NCI-H510A treated with DMSO at 0.1 percent for 48 hours (cell line): ENCODE measurements at places on chromosomes 7 and 10.
A peak's percentile ranks its signal among the peaks of the same experiment; 100 is the strongest.

GRCh38 chr7:123494193-123494796 lies 40.1 kb downstream of the IQUB start:
- peak; percentile 36 for DNase-seq

GRCh38 chr10:52424341-52424740 lies 110.3 kb downstream of the DKK1 start:
- no peak for DNase-seq

DNA sequence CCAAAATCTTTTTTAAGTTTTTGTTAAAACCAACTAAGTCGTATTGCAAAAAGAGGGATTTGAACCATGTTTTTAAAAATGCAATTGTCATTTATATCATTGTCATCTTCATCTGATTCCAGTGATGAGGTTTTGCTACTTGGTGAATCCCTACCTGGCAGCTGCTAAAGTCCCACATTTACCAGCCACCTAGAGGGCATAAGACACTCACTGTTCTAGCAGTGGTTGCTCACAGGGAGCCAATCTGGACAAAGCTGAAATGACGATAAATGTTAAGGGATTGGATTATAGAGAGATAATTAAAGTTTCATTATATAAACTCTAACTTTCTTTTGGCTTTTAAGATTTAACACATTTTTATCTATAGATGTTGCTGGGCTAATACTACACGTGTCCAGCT lies 18.7 kb downstream of the KIFBP start:
- no peak for DNase-seq

DNA sequence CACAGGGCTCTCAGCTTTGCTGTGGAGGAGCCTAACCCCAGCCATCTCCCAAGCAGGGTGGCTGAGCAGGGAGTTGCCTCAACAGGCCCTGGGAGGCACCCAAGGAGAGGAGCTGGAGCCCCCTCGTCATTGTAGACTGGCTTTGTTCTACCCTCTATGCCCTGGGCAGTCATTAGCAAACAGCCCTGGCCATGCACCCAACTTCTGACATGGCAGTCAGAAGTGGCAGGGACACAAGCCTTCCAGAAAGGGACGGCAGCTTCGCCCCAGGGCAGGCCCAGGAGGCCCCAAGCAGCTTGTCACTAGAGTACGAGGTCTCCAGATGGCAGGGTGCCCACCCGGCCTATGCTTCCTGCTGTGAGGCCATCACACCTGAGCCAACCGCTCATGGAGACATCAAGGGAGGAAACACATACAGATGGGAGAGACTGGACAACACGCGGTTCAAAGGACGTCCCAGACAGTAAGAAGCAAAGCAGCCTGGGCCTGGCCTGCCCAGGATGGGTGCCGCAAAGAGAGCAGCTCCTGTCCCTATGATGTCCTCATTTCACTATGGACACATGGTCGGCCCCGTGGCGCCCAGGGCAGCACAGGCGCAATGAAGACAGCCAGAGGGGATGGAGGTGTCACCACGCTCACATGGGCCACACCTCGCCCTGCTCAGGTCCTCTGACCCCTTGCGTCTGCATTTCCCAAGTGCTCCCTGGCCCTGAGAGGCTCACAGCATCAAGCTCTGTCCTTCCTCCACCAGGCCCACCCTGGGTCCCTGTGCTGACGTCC lies 190.9 kb upstream of the CXCL12 start:
- no peak for DNase-seq
